ENCODE measurements at places on chromosomes 12 and 14.
A peak's percentile ranks its signal among the peaks of the same experiment; 100 is the strongest.

- DNase-seq, result no peak
Measured at GRCh38 chr12:13599176-13599575, 382.2 kb downstream of the GRIN2B start.

DNA sequence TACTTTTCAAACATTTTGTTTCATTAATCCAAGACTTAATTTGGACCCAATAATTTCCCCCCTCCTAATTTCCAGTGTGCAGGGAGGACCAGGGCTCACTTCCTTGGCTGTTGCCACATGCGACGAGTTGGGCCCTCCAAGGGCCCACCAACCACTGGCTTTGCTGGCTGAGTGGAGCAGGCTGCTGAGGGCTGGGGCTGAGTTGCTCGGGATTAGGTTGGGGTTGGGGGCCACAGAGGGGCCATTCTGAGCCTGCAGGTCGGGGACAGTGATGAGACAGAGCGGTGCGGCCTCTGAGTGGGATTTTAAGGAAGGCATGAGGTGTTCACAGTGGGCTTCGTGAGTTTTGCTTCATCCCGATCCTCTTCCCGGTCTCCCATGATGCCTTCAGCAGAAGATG lies 6.1 kb upstream of the TRAF3 start:
- no peak for DNase-seq

DNA sequence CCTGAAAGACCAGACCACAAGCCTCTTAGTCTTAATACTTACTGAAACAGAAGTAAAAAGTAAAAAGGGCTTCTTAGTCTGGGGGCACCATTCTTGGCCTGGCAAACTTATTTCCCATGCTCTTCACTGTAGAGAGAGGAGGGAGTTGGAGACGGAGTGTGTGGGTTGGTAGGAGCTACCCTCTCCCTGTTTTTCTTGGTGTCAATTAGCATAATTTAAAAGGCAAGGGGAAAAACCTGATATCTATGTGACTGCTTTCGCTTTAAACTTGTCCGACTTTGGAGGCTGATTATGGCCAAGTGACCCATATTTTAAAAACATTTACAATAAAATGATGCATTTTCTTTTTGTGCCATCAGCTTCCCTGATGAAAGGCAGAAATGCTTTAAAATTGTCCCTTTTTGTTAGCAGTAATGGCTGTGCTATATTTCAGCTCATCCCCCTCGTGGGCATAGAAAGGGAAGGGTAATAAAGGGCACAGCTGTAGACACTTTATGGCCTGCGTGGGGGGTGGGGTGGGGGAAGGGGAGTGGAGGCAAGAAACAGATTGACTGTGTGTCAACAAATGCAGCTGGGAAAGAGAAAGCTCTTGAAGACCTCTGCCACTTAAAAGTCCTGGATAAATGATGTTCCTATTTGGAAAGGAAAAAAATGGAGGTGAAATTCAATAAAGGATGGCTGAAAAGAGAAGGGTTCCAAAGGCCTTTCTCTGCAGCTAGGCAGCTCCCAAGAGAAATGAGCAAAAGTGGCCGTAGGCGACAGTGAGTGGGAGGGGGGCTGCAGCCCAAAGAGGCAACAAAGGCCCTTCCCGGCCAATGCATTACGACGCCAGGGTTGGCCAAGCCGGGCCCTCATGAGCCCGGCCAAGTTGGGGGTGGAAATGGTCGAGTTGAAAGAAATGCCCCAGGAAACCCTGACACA lies 57.5 kb upstream of the TMEM263 start:
- no peak for DNase-seq

DNA sequence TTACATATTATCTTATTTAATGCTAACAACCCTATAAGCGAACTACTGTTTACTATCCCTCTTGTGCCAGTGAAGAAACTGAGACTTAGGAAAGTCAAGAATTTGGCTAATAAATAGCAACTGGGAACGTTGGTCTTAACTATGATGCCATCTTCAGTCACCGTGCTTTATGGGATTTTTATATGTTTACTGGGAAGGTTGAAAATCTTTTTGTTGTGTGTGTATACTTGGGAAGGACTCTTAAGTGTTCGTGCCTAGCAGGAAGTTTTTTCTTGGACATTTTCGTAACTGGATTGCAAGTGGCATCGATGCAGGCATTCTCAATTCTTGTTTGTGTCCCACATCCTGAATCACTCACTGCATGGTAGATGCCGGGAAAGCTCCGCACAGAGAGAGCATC lies 9.4 kb downstream of the SFSWAP start:
- no peak for DNase-seq

DNA sequence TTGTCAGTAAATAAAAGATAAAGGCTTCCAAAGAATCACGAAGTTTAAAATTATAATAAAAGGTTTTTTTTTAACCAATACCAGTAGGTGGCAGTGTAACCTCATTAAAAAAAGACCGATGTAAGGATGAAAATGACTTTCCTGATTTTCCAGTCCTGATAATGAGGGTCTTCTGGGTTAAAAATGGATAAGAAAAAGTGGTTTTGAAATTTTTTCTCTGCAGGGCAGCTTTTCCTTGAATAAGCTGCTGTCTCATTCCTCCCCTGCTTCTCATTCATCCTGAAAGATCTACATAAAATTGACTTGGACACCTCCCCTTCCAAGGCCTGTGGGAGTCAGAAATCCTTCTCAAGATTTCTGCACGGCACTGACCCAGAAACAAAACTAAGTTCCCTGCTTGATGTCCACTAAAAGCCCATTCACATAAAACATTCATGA lies 58.9 kb upstream of the FBXO33 start:
- DNase-seq, result peak; percentile 5
